ENCODE measurements at places on chromosomes 3 and 15.

DNA sequence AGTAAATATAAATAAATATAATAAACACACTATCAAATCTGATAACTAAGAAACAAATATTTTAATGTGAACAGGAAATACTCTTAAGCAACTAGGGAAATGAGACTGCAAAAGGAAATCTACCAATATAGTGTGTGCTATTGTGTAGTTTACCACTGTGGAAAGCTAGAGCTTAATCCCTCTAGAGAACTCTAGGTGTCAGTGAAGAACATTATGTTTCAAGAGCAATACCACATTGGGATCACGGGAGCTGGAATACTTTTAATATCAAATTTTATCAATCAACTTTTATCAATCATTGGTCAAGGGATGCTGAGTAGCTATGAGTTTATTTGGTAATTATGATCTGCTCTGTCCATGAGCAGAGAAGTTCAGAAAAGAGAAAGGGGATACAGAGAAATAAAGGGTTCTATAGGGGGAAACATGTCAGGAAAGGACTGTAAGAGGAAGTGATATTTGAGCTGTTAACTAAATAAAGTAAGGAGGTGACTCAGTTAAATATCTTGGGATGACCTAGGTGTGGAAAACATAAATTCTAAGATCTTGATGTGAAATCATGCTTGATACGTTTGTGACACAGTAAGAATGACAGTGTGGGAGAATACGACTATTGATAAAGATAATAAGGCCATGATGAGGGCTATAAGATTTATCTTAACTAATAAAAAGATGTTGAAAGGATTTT is 762.2 kb upstream of the ALCAM start:
- no peak for DNase-seq

- no peak for DNase-seq
Measured at GRCh38 chr15:58308742-58309355, 122.9 kb upstream of the LIPC start.

DNA sequence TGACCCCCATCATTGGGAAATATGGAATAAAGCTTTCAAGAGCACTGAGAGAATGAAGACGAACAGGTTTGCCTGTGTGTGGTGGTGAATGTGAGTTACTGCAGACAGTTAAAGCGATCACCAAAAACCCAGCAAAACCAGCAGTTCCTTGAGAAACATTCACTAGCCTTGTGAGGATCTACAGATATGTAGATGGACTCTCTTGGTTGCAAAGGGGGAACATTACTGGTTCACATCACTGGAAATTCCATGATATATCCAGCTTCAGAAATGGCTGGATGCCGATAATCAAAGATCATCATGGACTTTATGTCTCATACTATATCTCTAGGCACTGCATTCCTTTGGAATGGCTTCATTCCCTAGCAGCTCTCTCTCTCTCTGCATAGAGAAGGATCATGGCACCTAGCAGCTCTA is 10.2 kb upstream of the HERC1 start:
- no peak for DNase-seq

DNA sequence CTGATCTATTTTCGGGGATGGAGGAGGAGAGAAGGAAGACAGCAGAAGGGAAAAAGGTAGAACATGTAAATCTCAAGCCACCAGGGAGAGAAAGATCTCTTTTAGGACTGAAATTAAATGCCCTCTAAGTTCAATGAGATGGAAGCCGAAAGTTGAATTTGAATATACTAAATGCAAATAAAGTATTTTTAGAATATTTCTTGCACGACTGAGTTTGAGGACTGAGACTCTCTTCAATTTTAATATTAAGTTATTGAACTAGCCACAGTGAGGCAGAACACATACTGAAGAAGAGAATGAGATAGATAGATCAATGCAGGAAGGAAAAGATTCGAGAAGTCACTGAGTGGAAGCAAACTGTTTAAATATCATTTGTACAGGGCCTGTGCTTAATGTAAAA is 399.9 kb upstream of the CBLB start:
- DNase-seq = no peak

- DNase-seq = no peak
Measured at GRCh38 chr3:190227064-190227463, 95.2 kb downstream of the CLDN1 start.

- DNase-seq = no peak
Measured at GRCh38 chr3:104436506-104436905, 930.2 kb upstream of the ALCAM start.

GRCh38 chr15:82832601-82833361 is 23.4 kb downstream of the WHAMM start:
- no peak for DNase-seq

DNA sequence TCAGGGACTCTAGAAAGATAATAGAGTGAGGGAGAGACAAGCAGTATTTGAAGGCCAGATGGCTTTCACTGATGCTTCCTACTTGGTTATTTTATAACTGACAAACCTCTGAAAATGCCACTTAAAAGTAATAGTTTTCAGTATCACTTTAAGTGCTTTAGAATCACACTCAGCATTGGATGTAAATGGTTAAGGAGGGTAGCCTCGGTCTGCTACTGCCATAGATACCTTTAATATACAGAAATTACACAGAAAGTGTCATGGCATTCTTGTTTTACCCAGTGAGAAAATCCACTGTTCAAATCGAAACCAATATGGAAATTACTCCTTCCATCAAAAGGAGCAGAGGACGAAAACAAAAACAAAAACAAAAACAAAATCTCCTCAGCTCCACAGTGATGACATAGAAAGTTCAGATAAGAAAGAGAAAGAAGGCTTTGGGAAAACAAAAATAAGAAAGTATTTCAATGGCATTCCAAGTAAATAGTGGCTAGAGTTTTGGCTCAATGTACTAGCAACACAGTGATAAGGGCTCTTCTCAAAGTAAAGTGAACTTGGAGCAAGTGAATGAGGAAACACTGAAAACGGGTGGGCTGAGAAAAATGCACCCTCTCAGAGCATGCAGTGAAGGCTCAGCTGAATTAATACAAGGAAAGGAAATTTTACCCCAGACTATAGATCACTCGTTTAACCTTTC is 43.2 kb upstream of the CD47 start:
- DNase-seq = no peak

DNA sequence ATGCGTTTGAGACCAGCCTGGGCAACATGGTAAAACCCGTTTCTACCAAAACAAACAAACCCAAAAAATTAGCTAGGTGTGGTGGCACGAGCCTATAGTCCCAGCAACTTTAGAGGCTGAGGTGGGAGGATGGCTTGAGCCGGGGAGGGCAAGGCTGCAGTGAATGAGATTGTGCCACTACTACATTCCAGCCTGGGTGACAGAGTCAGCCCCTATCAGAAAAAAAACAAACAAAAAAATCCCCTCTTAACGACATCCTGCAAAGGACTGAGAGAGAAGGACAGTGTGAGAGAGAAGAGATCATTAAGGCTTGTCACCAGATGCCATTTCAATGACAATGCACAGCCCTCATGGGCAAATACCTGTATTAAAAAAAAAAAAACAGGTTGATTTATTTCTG is 266.7 kb upstream of the ATP10A start:
- no peak for DNase-seq

DNA sequence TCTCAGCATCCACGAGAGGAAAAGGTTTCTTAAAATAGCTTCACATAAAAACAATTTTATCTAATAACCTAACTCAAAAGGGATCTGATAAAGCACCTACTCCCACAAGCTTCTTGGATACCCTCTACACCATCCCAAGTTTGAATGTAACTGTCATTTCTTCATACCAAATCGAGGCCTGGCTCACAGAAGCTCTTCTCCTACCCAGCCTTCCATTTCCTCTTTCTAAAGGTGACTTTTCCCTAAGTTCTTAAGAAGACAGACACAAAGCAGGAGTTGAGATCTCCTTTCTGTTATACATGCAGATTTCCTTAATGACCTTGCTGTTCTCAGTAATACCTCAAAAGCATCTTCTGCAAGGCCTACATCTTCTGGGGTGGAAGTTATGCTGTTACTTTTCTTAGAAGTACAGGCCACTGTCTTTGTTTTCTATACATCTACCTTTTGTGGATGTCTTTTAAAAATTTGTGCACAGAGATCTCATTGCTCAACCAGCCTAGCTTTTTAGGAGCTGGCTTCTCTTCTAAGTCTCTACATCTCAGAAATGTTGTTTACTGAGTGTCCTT is 3.4 kb upstream of the LRRIQ4 start:
- DNase-seq = no peak

DNA sequence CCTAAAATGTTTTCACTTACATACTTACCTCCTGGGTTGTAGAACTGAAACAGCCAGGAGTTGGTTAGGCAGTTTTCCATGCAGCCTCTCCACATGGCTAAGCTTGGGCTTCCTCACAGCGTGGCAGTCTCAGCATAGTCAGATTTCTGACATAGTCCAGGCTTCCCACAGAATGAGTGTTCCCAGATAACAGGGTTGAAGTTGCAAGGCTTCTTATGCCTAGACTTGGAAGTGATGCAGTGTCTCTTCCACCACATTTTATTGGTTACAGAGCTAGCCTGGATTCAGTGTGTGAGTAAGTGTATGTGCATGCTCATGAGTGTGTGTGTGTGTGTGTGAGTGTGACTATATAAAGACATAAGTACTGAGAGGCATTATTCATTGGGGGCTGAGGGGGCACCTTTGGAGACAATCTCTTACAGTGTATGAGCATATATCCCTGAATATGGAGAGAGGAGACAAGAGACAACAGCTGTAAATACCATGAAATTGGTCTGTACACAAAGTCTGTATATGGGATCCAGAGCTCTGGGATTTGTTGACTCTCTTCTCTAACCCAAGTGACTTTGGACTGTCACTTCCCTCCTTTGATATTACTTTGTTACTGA is 78.1 kb downstream of the ZNF621 start:
- no peak for DNase-seq

DNA sequence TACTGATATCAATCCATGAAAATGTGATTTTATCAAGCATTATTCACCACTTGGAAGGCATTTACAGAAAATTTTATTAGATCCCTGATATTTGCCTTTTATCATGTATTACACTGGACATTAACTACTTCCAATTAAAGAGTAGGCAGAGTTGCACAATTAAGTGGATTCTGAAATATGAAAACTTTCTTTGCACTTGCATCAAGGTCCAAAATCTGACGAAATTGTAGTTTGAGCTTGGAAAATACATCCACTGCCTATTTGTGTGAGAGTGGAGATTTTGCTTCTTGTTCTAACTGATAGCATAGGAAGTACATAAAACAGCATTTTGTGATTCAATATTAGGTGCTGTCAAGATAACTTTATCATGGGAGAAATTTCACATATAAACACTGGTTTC is 49.6 kb upstream of the SLC12A8 start:
- DNase-seq = no peak

DNA sequence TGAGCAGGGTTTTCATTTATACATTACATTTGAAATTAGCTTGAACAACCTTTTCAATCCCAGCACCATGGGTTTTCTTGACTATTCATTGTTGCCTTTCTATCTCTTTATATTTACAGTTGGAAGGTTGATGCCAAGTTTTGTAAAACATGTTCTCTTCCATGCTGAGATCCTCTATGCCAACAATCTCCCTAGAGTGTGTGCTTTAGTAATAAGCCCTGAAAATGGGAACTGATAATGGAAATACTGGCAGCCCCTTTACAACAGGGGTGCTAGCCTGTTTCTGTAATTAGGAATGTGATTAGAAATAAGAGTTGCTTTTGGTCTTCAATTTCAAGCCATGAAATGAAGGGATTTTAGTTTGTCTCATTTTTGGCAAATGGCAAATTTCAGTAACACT is 239.9 kb upstream of the NAALADL2 start:
- DNase-seq = no peak

DNA sequence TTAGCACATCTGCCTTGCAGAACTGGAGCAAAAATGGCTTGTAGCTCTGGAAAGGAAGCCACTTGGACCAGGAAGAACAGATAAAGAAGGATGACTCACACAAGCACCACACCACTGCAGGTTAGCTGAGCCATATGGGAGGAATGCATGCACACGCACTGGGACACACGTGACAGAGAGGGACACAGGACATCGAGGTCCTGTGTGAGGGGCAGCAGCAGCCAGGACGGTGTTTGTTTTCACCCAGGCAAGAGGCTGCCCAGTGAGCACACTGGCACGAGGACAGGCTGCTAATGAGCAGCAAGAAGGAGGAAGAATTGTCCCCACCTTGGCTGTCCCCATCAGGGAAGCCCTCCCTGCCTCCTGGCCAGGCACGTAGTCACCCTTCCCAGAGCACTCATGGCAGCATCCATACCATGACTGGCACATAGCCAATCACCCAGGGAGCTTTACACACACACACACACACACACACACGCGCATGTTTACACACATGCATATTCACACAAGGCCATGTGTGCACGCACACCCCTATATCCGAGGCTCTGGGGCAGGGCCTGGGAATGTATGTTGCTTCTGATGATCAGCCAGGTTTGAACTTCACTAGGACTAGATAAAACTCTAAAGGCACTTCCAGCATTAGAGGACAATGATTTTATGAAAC is 24.0 kb upstream of the SPTBN5 start:
- DNase-seq = no peak

- no peak for DNase-seq
Measured at GRCh38 chr3:25088284-25088683, 339.8 kb upstream of the RARB start.

- no peak for DNase-seq
Measured at GRCh38 chr3:98670020-98670419, 76.6 kb upstream of the CPOX start.

GRCh38 chr15:70465812-70466211 is 297.5 kb downstream of the UACA start:
- DNase-seq = no peak

DNA sequence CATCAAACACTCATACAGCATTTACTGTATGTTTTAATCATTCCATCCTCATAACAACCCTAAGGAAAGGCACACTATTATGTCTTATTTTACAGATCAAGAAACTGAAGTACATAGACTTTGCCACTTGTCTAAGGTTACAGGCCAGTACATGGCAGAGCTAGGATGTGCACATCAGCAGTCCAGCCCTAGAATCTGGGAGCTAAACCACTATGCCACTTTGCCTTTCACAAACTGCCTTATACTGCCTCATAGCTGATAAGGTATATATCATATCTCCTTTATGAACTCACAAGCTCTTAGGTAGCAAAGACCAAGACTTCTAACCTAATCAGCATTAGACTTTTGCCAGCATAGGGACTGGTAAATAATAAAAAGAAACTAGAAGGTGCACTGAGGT is 49.1 kb downstream of the MYO9A start:
- DNase-seq = no peak

All from activated CD4-positive, alpha-beta T cell treated with anti-CD3 and anti-CD28 coated beads, Interleukin-2, amount 50 U/mL, for 1 hour (primary cell).